Smooth muscle cell of the brain vasculature (primary cell): ENCODE measurements at places on chromosomes 4 and X.

DNA sequence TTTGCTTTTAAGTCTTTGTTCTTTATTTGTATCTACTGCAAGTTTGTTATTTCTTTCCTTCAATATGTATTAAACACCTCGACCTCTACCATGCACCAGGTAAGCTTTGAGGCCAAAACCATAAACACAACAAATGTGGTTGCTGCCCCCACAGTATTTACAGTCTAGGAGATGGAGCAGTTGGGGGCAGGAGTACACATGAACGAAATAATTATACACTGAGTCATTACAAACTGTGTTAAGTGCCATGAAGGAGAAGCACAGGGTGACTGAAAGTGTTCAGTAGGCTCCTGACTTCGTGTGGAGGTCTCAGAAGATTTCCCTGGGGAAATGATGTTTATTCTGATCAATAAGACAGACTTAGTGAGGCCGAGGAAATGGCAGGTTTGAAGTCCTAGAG is 30.3 kb downstream of the SLC25A43 start:
- no peak for DNase-seq

DNA sequence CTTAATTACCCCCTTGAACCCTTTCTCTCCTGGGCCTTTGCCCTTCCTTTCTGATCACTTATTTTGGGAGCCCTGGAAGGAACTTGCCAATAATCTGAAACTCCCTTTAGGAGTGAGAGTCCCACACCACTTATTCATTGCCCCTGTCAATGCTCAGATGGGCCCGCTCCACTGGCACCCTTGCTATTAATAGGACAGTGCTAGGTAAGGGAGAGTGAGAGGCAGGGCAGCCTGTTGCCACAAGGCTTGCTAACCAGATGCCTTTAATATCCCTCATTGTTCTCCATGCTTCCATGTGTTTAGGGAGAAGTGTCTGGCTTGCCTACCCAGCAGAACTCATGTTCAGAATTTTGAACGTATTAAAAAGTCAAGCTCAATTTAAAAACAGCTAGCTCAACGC is 1.7 kb upstream of the NHS start:
- no peak for DNase-seq

DNA sequence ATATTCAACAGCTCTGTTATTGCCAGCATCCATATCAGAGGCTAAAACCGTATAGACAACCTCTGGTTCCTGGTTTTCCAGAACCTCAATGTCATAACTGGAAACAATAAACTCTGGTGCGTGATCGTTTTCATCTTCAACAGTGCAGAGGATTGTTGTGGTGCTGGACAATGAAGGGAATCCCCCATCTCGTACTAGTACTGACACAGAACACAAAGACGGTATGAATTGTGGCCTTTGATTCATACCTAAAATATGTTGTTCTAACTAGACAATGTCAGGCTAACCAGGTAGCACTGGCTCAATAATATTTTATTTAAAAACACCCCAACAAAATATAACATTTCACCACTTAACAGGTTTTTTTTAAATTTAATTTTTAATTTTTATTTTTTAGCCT is 186.9 kb downstream of the DCHS2 start:
- DNase-seq: no peak

- DNase-seq: no peak
These were observed 33.7 kb downstream of the CD38 start for GRCh38 chr4:15811703-15812337.

DNA sequence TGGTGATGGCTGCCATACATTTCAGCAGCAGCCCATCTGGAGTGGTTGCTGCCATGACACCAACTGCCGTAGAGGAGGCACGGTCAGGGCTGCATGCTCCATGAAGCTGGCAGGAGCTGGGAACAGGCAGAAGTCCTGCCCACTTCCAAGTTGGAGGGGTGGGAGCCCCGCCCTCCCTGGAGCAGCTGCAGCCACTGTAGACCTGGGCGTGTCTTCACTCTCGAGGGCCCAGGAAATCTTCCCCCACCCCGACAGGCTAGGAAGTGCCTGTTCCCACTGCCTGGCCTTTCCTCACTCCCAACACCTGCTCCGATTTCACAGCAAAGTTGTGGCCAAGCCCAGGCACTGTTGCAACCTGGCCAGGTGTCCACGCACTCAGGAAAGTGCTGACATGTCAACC is 42.3 kb downstream of the NALF2 start:
- DNase-seq: no peak

DNA sequence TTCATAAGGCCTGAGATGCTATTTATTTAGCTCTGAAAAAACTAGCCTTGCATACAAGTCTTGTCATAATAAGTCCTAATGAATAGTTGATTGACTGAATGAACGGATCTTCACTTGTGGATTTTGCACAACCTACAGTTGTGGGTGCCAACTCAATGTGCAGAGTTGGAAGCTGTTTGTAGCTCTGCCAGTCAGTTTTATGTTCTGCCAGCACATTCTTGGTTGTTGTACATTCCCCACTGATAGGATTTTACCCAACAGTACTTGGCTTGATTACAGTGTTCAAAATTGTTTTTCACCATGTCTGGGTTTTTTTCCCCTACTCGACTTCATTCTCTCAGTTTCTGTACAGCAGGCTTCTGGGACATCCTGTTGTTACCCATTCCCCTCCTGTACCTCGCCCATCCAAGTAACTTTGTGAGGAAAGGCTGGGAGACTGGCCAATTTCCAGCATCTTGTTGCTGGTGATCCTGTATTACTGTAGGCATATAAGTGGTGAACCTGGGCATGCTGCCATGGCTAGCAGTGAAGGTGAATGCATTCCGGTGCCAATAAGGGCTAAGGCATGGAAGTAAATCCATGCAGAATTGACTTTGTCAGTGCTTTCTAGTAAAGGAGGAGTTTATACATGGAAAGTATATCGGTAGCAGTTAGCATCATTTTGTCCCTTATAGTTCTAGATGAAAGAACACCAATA is 22.8 kb downstream of the IL1RAPL1 start:
- no peak for DNase-seq

- peak; percentile 37 for DNase-seq
These were observed 109.8 kb upstream of the HPGD start for GRCh38 chr4:174631901-174632758.

- no peak for DNase-seq
These were observed 103.3 kb upstream of the GATB start for GRCh38 chr4:151864068-151864467.

GRCh38 chr4:40299811-40300292 is 35.3 kb upstream of the CHRNA9 start:
- no peak for DNase-seq

DNA sequence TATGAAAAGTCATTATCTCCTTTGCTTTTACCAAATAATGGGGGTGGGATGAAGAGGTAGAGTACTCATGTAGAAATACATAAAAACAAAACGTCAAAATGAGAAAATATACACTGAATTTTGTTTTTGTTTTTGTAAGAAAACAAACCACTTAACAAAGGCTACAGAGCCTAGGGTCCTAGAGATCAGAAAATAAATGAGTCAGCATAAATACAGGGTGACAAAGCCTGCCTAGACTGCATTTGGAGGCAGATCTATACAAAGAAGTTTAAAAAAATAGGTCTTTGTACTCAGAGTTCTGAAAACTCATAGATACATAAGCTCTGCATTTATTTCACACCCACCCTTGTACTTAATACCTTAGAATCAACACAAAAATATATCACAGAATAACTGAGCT is 52.4 kb downstream of the MTMR8 start:
- no peak for DNase-seq

GRCh38 chr4:72326692-72327632 is 242.1 kb downstream of the ADAMTS3 start:
- no peak for DNase-seq

- no peak for DNase-seq
These were observed 56.2 kb upstream of the PJA1 start for GRCh38 chrX:69221239-69222102.

DNA sequence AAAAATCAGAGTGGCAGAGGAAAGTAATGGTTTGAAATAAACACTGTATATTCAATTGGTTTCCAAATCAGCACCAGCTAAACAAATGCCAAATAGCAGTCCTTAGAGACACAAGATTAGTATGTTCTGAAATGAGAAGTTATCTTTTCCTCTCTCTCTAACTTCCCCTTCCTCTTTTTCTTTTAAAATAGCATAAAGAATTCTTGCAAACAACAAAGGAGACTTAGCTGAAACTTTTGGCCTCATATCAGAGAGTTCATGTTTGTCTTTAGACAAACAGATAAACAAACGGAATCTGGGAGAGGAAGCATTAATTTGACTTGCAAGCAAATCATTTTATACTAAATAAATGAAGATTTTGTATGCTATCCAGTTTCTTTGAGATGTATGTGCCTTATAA is 399.0 kb downstream of the GBA3 start:
- no peak for DNase-seq

DNA sequence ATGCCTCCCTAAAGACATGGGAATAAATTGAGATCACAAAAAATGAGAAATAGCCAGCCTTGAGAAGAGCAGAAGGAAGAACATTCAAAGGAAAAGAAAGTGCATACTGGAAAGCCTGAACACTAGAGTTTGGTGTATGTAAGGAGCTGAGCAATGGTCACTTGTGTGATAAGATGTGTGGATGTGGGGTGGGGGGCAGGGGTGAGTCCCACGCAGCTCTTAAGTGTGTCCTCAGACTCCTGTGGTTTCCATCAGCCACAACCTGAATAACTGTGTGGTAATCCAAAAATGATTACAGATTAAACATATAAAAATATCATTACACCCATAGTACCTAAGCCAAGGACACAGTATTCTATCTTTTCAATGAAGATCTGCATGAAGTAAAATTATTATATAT is 59.9 kb downstream of the ELOVL6 start:
- DNase-seq: no peak

DNA sequence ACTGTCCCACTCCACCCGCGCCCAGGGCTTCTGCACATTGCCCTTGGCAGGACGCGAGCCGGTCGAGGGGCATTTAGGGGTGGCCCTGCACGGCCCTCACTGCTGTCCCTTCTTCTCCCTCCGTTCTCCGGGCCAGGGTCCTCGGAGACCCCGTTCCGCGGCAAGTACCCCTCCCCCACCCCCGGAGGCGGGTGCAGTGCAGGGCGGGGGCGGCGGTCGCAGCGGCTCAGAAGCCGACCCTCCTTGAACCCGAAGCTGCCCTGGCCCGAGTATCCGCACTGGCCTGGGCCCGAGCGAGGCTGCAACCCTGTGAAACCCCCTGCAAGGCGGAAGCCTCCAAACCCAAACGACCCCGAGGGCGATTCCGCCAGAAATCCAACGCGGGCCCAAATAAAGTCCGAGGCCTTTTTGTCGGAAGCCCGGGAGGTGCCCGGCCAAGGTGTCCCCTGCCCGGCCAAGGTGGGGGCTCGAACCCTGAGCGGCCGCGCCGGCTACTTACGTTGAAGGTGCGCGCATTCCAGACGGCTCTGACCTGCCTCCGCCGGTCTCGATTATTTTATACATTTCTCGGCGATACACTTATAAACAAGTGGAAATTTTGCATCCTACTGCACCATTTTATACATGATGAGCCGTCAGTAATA is 53.1 kb upstream of the TMEM33 start:
- DNase-seq: no peak

GRCh38 chr4:78608684-78609083 is 57.1 kb downstream of the ANXA3 start:
- no peak for DNase-seq

DNA sequence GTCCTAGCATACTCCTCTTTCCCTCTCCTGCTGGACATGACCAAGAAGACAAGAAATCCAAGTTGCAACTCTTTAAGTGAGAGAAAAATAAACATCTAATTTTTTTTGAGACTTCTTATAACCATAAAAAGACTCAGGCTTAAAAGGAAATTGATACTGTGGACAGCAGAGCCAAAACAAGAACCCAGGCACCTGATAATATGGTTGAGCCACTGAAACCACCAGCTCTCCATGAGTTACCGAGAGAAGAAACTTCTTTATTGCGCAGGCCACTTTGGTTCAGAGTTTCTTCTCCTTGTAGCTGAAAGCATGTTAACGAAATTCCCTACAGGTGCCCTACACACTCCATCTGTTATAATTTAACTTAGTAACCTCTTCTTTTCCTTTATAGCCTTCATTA is 11.3 kb upstream of the SPCS3 start:
- DNase-seq: no peak

- DNase-seq: no peak
These were observed 1251.6 kb upstream of the AGA start for GRCh38 chr4:178693816-178694215.

GRCh38 chr4:6724421-6725111 is 8.6 kb downstream of the BLOC1S4 start:
- DNase-seq: no peak

DNA sequence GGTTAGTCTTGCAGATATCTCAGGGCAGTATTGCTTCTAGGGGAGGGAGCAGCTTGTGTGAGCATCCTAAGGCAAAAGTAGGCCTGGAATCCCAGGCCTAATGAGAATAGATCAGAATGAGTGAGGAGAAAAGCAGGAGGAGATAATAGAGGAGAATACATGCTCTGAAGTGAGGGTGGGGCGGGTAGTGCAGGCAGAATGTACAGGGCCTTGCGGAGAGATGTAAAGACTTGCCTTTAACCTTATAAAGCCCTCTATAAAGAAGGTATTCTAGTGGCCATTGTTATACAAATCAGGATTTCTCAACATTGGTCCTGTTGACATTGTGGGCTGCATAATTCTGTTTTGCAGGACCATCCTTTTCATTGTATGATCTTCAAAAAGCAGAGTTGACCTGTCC is 855.3 kb downstream of the PCDH7 start:
- no peak for DNase-seq

GRCh38 chr4:104044369-104044768 is 324.6 kb upstream of the TACR3 start:
- DNase-seq: no peak

DNA sequence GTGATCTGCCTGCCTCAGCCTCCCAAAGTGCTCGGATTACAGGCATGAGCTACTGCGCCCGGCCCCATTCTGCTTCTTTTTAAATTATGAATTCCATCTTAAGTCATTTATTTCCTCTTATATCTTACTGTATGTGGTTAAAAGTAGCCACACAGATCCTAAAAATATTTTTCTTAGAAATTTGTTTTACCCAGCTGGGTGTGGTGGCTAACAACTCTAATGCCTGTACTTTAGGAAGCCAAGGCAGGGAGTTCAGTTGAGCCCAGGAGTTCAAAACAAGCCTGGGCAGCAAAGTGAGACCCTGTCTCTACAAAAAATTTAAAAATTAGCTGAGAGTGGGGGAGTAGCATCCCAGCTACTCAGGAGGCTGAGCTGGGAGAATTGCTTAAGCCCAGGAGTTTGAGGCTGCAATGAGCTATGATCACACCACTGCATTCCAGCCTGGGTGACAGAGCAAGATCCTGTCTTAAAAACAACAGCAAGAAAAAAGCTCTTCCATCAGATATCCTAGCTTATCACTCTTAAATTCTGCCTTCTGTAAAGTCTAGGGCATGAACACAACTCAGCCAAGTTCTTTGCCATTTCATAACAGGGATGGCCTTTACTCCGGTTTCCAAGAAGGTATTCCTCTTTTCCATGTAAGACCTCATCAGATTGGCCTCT is 15.1 kb upstream of the AFF1 start:
- no peak for DNase-seq

GRCh38 chr4:185956544-185956940 is 112.4 kb upstream of the TLR3 start:
- no peak for DNase-seq

GRCh38 chr4:675036-675882 is 917 bp downstream of the MYL5 start:
- DNase-seq: no peak

- no peak for DNase-seq
These were observed 12.1 kb downstream of the PCGF3 start for GRCh38 chr4:717601-718320.

GRCh38 chr4:118742050-118742449 is 56.9 kb downstream of the METTL14 start:
- no peak for DNase-seq
